Hepatic stellate cell (primary cell): ENCODE measurements at places on chromosomes 7 and 10.
A peak's percentile ranks its signal among the peaks of the same experiment; 100 is the strongest.

GRCh38 chr7:8201846-8202441 is 60.0 kb downstream of the ICA1 start:
- no peak for DNase-seq

- no peak for DNase-seq
Measured at GRCh38 chr10:6579904-6580278, at the start of gene PRKCQ. TSS of gene PRKCQ (minus strand) at chr10:6580276. CDS start at chr10:6515135, 65,141 bp downstream.

- peak; percentile 22 for DNase-seq
Measured at GRCh38 chr10:84783386-84783785, 455.0 kb downstream of the CCSER2 start.

DNA sequence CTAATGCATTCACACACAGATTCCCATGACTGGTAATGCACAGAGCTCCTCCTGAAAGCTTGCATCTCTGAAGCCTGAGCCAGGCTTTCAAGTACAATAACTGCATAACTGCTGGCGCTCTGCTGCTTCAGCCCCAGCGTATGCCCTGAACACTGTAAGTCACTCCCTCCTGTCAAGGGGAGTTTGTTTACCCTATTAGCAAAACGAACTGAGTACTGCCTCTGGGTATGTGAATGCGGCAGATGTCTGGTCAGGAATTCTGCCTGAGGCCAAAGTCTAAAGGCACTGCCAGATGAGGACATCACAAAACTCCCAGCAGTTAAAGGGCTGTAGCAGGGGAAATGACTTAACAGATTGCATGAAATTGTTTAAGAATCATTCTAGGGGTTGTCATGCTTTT is 97.7 kb downstream of the NRCAM start:
- no peak for DNase-seq

DNA sequence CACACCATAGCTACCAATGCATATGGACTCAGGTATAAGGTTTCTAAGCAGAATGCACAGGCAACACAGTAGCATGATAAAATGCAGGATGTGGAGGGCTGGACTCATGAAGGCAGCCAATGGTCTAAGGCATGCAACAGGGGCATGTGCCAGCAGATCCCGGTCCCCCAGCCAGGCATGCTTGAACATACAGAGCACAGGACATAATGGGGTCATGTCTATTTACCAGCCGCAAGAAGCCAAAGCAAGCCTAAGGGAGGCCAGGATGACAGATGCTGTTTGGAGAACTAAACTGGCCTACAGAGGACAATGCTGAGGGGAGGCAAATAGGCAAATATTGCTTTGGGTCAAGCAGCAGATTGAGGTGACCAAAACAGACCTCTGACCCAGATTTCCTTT is 60.0 kb upstream of the PDLIM1 start:
- no peak for DNase-seq

GRCh38 chr7:155998766-155999630 is 186.7 kb upstream of the SHH start:
- DNase-seq = no peak

DNA sequence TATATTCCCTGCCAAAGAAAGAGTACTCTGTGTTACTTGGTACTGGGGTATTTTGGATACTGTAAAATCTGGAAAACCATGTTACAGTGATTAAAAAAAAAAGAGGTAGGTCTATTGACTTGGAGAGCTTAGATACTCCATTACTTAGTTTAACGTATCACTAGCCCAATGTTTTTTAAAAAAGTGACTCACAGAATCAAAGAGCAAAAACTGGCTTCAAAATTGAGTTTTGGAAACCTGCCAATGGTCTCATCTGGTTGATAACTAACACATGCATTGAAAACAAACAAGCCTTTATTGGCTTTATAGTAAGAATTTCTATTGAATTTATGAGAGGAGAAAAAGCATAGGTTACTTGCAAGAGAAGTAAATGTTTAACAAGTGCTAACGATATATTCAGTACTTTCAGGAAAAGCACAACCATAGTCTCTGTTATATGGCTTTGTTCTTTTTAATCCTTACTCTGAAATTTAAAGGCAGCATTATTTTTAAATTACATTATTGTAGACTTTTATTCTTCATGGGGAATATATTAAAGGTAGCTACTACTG is 563.3 kb upstream of the SORCS1 start:
- DNase-seq = no peak
